Fibroblast of lung (primary cell): ENCODE measurements at places on chromosomes 7 and 10. TPM values are rescaled to one million over a fixed set of nuclear protein-coding genes. Genes with fewer than 3 reads are reported as not detected.

SPAG6 gene
- under 0.01 TPM in 1 of 2 replicates, not detected in the other for total RNA-seq

DNA sequence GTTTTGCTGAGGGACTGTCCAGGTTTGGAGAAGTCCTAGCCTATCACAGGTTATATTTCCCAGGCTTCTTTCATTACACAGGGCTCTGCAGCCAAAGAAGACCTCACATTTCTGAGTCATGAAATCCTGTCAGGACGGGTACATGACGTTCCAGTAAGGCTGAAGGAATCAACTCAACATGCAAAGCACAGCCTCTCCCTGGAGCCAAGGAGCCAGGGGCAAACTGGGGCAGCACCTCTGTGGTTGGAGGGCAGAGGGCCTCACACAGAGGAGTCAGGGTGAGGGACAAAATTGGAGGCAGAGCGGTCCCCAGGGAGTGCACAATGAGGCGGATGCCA is 116.3 kb upstream of the GDF10 start:
- no peaks in the 10 kb centered on the region for H3K4me1 ChIP-seq
- H3K27me3 ChIP-seq = no peaks in the 10 kb centered on the region
- DNase-seq = no peak
- no peak overlapping the region for H3K4me3 ChIP-seq
- H3K36me3 ChIP-seq = no peaks in the 10 kb centered on the region

DNA sequence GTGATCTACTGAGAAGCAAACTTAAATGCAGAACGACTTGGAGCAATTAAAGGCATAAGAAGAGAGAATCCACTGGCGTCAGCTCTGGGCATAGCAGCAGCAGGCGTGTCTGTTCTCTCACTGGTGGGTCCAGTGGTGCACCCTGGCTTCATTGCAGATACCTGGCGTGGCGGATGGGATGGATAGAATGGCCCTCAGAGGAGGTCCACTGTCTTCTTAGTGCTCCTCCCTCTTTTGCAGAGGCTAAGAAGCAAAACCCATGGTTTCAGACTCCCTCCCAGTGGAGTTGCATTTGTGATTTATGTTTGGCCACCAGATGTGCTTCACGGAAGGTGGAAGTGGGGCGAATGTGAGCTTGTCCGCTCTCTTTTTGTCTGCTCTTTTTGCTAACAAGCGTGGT is 28.4 kb upstream of the PRKAG2 start:
- no peaks in the 10 kb centered on the region for H3K4me1 ChIP-seq
- H3K27ac ChIP-seq = no peak overlapping the region
- no peak overlapping the region for H3K4me3 ChIP-seq
- no peak for DNase-seq

PRSS58 gene
- total RNA-seq = not detected in 2 replicates

DNA sequence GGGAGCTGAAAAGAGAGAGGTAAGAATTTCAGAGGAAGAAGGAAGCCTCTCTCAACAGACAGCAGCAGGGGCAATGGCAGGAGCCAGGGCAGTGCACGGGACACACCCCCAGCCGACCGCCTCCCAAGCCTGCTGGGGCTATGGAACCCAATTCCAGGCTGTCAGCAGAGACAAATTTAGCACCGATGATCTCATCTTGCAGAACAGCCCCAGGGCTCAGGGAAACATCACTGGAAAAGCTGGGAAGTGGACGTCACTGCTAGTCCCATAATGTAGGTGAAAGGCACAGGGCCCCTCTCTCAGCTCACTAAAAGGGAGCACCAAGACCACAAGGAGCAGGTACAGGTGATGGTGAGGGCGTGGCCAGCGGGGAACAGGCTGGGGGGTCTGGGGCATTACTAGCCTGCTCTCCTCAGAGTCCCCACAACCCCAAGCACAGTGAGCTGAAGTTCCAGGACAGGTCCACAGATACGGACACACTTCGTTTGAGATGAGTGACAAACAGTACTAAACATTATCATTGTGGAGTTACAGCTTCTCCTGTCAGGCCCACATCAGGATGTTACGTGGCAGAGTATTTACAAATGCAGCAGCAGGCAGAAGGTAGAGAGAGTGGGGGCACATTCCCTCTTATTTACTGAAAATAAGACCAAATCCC is 103.7 kb downstream of the PLXNA4 start:
- H3K36me3 ChIP-seq = no peaks in the 10 kb centered on the region
- no peak overlapping the region for H3K4me3 ChIP-seq
- H3K4me1 ChIP-seq = no peaks in the 10 kb centered on the region
- peak; percentile 70 for DNase-seq
